ENCODE measurements at places on chromosomes 11 and 22.

GRCh38 chr11:70834277-70834940 is 418.0 kb downstream of the SHANK2 start:
- DNase-seq: no peak

DNA sequence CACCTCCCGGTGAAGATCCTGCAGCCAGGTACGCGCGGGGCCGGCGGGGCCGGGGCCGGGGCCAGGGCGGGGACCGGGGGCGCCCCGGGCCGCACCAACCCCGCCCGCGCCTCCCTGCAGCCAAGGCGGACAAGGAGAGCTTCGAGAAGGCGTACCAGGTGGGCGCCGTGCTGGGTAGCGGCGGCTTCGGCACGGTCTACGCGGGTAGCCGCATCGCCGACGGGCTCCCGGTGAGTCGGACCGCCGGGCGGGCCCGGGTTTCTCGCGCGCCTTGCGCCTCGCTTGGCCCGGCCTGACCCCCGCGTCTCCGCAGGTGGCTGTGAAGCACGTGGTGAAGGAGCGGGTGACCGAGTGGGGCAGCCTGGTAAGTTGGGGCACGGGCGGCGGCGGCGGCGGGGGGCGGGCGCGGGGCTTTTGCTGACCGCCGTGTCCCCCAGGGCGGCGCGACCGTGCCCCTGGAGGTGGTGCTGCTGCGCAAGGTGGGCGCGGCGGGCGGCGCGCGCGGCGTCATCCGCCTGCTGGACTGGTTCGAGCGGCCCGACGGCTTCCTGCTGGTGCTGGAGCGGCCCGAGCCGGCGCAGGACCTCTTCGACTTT is 531 bp downstream of the PIM3 start:
- no peak for DNase-seq

DNA sequence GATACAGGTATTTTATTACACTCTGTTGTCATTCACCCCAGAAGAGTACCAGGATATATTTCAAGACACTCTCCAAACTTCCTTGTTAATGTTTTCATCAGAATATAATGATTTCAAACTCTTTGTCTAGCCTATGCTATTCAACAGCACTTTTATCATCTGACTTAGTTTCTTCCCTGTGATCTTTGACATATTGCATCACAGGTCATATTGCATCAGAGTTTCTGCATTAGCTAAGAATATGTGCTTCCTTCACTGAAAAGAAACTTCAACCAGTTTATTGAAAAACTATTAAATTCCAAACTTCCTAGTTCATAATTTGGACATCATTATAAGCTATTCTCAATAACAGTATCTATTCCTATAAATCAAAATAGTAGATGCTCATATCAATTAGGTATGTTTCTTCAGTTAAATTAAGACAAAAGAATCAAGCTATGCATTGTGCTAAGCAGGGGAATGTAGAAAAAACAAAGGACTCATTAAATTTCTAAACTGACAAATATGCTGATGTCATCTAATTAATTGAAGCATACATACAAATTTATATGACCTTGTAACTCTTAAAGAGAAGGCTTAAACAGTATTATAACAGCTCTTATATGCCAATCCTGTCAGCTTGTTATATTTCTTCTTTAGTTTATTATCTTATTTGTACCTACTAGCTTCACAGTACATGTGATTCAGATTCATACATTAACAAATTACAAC is 361.8 kb upstream of the LUZP2 start:
- DNase-seq: no peak

DNA sequence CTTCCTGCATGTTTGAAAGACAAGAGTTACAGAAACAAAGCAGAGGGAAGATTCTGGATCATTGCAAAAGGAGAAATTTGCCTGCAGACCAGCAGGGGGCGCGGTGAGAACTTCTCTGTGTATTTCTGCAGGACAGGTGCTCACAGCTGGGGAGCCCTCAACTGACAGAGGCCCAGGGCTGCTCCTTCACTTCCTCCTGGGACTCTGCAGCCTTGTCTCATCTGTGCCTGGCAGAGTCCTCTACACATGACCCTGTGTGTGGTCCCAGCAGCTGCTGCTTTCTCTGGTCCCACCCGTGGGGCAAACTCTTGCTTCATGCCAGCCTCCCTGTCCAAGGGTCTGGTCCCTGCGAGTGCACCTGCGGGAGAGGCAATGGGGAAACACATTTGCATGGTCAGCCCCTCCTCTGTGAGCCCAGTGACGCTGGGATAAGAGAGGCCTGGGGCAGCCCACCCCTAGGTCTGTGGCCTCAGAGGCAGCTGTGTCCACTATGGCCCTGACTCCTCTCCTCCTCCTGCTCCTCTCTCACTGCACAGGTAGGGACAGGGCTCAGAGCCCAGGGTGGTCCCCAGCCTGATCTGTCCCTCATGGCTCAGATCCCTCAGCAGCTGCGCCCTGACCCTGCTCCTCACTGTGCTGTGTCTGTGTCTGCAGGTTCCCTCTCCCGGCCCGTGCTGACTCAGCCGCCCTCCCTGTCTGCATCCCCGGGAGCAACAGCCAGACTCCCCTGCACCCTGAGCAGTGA is 43.2 kb upstream of the VPREB1 start:
- DNase-seq: no peak

GRCh38 chr11:65298131-65298535 is 16.5 kb upstream of the CDC42EP2 start:
- DNase-seq: no peak

- no peak for DNase-seq
Measured at GRCh38 chr11:17686231-17686980, 33.0 kb upstream of the MYOD1 start.

DNA sequence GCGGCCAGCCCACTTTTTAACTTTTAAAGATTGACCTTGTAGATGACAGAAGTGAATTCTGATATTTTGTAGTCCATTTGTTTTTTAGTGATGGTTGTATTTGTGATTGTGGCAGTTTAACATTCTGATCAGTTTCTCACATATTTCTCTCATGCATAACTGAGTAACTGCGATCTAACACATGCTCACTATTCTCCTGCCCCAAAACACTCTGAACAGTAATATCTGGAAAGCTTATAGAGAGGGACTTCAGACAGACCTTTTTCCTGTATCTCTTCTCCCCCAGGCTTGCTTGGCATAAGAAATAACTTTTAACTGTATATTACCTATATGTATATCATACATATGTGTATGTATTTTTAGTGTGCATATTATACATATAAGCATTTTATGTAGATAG is 37.3 kb upstream of the MYO18B start:
- no peak for DNase-seq

DNA sequence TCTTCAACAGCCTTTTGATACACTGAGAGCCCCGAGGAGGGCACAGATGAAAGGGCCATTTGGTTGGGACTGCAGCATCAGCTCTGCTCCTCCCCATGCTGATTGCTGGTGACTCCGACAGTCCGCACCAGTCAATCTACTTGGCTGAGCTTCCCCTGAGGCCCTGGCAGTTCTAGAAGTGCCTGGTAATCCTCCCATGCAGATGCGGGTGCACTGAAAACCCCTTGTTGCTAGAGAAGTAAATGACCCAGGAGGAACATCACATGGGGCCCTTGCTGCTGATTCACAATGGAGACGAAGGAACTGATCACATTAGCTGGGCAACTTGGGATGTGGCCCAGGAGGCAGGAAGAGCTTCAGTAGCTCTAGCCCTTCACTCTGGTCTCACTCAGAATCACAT is 35.2 kb upstream of the RIC3 start:
- no peak for DNase-seq

DNA sequence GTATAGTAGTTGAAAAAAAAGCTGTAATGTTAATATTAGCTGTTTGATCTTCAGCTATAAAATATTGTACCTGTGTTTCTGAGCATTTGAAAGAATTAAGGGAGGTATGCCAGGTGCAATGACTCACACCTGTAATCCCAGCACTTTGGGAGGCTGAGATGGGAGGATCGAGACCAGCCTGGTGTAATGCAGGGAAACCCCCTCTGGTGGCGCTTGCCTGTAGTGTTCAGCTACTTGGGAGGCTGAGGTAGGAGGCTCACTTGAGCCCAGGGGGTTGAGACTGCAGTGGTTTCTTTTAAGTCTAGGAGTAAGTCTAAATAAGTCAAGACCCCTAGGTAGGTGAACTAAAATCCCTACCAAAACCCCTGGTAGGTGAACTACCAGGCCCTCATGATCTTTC is 37.1 kb downstream of the TAF1D start:
- DNase-seq: no peak

DNA sequence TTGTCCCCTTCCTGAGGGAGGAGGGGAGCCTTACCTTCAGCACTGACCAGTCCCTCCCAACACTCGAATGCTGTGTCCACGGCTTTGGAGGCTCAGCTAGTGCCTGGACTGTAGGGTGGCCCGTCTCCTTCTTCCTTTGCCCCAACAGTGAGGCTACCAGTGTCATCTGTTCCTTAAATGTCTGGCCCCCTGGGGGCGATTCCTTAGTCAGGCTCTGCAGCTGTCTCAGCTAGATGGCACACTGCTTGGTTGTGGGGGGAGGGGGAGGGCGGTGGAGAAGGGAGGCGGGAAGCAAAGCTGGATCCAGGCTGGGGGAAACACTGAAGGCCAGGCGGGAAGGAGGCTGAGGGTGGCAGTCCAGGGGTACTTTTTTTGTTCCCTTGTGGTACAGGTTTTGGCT is at the start of gene IGSF22:
Gene IGSF22 (minus strand): TSS at position 149 of the 400 bp plus-strand sequence. CDS start 1,952 bp downstream, outside the sequence.
- no peak for DNase-seq

DNA sequence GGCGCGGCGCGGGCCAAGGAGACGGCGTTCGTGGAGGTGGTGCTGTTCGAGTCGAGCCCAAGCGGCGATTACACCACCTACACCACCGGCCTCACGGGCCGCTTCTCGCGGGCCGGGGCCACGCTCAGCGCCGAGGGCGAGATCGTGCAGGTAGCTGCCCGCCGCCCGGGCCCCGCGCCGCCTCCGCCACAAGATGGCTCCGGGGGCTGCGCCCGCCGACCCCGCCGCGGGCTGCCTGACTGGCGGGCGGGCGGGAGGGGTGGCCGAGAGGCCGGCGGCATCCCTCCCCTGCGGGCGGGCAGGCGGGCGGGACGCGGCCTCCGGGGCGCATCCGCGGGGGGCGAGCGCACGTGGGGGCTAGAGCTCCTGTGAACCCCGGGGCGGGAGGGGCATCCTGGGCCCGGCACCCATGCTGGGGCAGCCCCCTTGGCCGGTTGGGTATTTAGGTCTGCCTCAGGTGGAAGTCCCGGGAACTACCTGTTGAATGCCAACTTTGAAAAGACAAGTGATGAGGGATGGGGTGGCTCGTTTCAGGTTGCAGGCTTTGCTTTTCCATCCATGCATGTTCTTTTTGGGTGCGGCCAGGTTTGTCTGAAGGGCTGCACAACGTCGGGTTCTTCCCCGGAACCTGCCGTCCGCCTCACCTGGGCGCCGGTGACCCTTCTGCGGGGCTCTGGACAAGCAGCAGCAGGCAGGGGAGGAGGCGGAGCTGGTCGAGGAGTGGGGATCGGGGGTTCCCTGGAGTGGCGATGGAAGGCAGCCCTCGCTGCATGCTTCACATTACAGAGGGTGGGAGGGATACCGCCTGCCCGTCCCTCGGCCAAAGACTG is 760 bp downstream of the ZNRF3 start:
- DNase-seq: peak; percentile 11

- no peak for DNase-seq
Measured at GRCh38 chr11:93525601-93526345, 17.4 kb downstream of the SMCO4 start.

- DNase-seq: no peak
Measured at GRCh38 chr11:16861862-16862261, 123.4 kb downstream of the C11orf58 start.

- peak; percentile 35 for DNase-seq
Measured at GRCh38 chr11:116948391-116948790, 111.0 kb upstream of the APOA1 start.

- DNase-seq: no peak
Measured at GRCh38 chr11:57974848-57975601, 48.7 kb upstream of the OR9Q1 start.

- DNase-seq: no peak
Measured at GRCh38 chr22:43878079-43878795, 13.6 kb downstream of the PNPLA5 start.

- no peak for DNase-seq
Measured at GRCh38 chr11:19936461-19936860, 223.8 kb downstream of the DBX1 start.

DNA sequence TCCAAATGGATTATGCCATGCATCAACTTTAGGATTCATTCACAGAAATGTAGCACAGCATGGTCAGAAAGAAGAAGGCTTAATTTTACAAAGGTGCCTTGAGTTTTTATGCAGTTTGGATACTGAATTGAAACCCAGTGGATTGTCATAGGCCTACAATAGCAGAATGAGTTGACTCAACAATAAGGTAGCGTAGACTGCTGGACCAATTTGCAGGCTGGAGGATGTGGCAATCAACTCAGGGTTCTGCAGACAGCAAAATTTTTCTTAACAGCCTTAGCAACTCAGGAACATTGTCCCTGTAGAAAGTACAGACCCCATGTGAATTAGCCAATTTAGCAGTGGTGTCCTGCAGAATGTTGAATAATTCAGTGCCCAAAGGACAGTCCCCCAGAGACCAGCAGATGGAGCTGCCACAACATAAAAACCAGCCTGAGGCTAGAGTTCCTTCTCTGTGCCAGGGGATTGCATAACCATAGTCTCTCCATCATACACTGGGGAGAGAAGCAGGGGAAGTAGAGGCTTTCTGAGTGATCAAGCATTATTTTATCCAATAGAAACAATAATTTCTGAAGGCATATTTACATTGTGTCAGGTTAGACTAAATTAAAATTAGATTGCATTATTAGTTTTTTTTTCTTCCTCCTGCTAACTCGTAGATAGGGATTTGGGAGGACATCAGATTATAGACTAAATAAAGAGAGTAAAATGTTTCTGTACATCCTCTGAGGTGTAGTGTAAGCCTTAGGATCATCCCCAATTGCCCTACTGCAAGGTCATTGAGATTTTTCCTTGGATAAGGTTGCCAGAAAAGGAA is 20.3 kb upstream of the MRPL17 start:
- peak; percentile 51 for DNase-seq

DNA sequence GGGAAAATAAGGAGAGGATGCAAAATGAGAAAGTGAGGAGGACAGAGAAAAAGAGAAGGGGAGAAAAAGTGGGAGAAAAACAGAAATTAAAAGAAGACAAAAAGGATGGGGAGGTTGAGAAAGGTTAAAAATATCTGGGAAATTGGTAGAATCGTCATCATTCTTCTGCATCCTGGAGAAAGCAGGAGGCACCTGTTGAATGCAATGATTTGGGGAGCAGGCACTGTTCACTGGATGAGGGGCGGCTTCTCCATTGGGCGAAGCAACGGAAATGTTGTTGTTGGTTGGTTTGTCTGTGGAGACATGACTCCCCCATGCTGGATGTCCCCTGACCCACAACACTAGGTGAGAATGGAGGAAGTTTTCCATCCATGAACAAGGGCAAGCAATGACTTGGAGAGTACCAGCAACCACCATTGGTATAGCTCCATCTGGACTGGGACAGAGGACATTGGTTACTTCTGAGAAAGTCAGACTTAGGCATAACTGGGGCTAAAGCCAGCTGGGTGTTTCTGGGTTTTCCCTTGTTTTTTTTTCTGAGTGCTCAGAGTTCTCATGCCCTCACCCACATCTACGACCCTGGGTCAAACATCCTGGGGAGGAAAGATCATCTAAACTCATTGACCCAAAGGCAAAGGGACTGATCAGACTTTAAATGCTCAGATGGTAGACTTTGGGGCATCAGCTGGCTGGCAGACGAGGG is 11.9 kb upstream of the CD44 start:
- DNase-seq: no peak
